ENCODE measurements at places on chromosomes 3 and 15.

DNA sequence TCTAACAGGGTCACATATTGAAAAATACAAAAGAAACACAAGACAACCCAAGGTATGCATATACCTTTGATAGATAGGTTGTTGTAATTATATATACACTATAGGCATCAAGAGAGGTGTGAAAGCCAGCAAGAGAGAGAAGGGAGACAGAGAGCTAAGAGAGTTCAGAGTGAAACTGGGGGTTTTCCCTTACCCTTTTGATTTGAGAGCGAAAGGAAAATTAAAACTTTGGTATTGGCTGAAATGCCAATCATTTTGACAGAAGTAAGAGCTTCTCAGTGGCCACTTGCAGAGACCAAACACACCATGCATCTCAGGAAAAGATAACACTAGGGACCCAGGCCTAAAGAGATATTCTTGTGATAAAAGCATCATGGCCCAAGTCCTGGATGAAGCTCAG, 183.6 kb downstream of the SHOX2 start:
- no peak for DNase-seq

DNA sequence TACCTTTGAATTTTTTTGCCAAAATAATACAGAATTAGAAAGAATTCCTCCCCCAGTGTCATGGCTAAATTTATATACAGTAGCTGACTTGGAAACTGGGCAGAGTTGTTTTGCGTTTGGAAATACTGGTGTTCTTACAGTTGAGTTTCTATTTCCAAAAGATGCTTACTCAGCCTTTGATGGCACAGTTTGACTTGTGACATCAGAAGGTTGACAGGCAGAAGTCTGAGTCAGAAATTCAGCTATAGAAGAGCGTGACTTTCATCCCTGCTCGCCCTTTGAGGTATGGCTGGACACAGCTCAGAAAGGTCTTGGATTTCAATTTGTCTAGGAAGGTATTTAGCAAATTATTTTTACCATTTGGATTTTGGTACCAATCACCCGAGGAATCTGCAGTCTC, 175.8 kb downstream of the VGLL4 start:
- DNase-seq = no peak

DNA sequence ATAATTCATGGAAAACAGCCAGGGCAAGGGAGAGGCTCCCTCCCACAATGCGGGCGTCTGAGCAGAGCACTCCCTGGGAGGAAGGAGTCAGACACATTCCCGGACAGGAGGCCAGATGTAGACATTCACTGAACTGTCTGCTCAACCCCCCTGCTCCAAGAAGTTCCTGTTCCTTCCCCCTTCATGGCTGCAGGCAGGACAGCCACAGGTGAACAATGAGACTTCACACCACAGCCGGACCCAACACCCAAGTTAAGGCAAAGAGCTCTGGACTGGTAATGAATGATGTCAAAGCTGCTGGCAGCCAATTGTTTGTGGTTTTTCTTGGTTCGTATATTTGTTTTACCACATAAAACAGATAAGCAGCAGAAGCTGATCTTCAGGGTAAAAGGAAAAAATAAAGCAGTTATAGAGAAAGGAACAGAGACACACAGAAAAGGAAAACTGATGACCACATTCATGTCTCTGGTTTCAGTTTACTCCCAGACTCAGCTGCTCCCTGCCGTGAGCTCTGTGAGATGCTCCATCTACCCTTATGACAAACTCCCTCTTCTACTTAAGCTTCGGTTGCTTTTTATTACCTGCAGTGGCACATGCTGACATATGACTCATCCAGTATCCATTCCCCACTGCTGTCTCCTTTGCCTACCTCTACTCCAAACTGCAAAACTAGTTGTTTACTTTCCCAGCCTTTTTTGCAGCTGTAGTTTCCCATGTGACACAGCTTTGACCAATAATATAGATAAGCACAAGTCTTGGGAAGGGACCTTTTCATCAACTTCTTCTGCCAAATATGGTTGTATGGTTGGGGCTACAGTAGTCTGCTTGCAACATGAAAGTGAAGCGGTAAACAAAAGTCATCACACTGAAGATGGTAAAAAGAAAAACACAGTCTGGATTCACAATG, 33.1 kb downstream of the DZIP1L start:
- peak; percentile 35 for DNase-seq

DNA sequence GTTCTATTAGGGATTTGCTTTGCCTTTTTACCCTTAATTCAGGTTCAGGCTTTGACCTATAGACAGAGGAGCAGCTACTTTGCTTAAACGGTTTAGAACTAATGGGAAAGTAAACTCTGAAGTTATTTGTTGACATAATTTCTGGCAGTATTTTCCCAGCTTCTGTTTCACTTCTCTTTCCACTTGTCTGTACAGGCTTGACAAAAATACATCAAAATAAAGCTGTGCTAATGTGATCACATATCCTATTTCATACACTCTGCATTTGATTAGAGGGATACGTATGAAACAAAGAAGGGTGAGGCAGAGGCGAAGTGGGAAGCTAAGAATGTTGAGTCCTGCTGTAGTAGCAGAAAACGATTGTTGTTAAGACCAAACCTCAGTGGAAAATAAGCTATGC, 389.1 kb upstream of the RARB start:
- DNase-seq = no peak

DNA sequence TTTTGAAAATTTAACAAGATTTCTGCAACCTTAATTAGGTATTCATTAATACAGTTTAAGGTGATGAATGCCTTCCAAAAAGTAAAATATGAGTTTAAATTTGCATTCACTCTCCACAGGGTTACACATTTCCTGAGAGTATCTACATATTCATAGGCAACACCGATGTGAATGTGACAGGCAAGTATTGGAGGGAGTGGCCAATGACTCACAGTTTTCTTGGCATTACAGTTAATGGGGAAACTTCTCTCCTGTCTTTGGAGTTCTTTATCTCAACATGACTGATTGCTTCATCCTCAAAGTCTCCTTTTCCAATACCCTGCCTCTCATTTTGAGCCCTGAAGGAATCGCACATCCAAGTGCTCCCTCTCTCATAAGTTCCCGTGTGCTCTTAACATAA, 181.9 kb upstream of the CHL1 start:
- no peak for DNase-seq

- no peak for DNase-seq
Observed at GRCh38 chr15:53974813-53975212, 3.4 kb upstream of the UNC13C start.

GRCh38 chr3:30720586-30721313, 114.3 kb downstream of the TGFBR2 start:
- peak; percentile 4 for DNase-seq

- DNase-seq = no peak
Observed at GRCh38 chr3:13459605-13460340, 20.3 kb upstream of the HDAC11 start.

GRCh38 chr15:52518487-52519371, 10.0 kb downstream of the MYO5A start:
- DNase-seq = no peak

DNA sequence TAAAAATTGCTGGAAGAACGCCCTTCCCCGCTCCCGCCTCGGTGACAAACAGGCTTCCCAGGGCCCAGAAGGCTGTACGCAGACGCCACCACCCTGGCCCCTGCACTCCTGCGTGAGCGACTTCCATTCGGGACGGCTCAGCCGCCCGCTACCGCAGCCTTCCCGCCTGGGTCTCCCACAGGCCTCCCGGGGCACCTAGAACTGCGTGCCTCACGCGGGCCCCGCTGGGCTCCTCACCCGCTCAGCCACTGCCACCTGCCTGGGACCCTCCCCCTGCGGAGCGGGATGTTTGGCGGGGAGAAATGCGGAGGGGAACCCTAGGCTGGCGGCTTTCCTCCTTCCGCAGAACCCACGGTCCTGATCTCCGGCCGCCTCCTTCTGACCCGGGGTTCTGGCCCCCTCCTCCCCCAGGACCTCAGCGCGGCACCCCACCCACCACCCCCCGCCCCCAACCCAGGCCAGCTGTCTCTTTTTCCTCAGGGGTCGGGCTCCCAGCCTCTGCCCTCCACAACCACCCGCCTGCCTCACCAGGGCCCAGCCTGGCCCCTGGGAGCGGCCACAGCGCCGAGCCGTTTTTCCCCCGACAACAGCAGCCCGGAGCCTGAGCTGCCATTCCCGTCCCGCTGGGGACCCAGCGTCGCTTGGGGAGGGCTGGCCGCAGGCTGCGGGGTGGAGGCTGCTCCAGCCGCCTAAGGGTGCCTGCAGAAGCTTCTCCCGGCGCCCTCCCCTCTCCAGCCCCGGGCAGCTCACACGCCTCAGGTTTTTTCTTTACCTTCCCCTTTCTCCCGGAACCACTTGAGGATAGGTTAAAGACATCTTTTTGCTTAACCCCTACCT, 27.6 kb upstream of the RAB7A start:
- DNase-seq = peak; percentile 62
